Progenitor cell of endocrine pancreas (in vitro differentiated cells): ENCODE measurements at places on chromosomes 7 and 10.

- DNase-seq, result no peak
Measured at GRCh38 chr10:91941426-91941825, 17.9 kb downstream of the BTAF1 start.

- no peak for DNase-seq
Measured at GRCh38 chr10:99372546-99373271, 43.6 kb downstream of the CNNM1 start.

- no peak for DNase-seq
Measured at GRCh38 chr7:139924461-139924860, 95.4 kb downstream of the TBXAS1 start.

DNA sequence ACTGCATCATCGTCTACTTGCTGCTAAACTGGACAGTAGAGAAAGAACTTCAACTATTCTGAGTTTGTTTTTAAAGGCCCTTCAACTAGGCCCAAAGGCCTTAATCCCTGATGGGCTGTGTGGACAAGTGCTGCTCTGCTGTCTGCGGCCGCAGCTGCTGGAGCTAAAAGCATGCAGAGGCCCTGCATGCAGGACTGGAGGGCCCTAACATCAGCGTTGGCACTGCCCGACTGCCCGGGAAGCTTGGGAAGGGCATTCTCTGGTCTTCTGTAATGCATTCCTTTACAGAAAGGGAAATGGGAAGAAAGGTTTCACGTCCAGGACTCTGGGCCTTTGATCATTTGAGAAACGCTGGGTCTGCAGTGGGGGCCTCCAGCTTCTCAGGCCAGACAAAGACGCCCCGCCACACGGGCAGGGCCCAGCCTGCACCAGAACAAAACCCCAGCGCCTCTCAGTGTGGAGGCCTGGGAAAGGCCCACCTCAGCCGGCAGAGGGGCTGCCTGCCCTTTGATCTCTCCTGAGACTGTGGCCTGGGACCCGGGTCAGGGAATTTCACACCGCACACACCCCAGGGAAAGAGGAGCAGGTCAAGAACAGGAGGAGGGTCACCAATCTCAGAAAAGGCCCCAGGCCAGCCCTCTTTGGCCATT, 229.3 kb downstream of the DNAJB6 start:
- no peak for DNase-seq

- no peak for DNase-seq
Measured at GRCh38 chr10:125866421-125867029, 14.6 kb downstream of the DHX32 start.

DNA sequence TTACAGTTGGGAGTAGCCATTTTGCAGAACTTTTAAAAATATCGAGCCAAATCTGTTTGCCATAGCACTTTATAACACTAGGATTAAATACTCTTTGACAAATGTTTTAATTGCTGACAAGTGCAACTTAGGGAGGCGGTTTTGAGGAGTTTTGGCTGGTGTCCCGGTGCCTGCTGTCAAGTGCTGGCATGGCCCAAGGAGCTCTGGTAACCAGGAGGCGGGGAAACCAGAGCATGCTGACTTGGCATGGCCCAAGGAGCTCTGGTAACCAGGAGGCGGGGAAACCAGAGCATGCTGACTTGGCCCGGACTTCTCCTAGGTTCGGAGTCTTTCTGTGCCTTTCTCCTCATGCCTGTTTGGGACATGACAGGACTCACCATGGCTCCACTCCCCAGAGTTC, 30.8 kb upstream of the ZNF32 start:
- DNase-seq, result no peak

DNA sequence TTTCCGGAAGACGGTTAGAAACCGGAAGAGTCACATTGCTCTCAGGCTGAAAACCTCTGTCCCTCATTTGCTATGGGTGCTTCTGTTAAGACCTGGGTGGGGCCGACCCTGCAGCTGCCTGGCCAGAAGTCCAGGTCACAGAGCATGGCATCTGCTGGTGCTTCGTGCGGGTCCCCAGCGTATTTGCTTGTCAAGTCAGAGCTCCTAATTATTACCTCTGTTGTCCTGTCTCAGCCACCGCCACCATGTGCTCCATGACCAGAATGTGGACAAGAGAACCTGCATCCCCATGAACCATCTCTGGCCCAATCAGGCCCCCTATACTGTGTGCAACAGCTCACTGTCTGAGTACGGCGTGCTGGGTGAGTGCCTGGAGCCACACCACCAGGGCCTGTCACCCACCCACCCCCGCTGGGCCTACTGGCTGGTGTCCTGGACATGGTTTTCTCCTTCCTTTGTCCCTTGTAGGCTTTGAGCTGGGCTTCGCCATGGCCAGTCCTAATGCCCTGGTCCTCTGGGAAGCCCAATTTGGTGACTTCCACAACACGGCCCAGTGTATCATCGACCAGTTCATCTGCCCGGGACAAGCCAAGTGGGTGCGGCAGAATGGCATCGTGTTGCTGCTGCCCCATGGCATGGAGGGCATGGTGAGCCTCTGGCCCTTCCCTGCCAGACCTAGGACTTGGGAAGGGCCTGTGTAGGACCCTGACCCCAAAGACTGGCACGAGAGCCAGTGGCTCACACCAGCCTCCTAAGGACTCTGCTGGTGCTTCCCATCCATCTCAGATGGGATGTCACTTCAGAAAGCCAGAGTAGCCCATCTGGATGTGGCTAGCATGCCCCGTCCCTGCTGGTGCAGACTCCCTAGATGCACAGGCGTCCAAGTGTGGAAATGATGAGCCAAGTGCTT, 51.3 kb upstream of the ZMIZ2 start:
- DNase-seq, result no peak

GRCh38 chr7:2821161-2821841, 22.8 kb downstream of the GNA12 start:
- DNase-seq, result no peak

- DNase-seq, result no peak
Measured at GRCh38 chr7:20440472-20441105, 109.9 kb downstream of the ITGB8 start.

DNA sequence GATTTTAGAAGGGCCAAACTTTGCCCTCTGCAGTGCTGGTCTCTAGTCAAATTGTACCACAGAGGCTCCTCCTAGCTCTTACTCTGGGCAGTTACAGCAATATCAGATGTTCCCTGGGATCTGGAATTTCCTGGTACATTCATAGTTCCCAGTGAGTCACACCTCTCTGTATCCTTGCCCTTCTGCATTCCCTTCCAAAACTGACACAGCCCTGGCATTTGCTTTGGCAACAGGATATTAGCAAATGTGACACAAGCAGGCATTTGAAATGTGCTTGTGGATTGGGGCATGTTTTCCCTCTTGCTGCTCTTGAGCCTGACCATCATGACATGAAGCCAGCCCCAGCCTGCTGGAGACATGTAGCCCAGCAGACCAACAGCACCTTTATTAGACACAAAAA, 284.7 kb upstream of the AKR1E2 start:
- no peak for DNase-seq

GRCh38 chr7:152056621-152057274, 31.3 kb downstream of the GALNT11 start:
- no peak for DNase-seq

DNA sequence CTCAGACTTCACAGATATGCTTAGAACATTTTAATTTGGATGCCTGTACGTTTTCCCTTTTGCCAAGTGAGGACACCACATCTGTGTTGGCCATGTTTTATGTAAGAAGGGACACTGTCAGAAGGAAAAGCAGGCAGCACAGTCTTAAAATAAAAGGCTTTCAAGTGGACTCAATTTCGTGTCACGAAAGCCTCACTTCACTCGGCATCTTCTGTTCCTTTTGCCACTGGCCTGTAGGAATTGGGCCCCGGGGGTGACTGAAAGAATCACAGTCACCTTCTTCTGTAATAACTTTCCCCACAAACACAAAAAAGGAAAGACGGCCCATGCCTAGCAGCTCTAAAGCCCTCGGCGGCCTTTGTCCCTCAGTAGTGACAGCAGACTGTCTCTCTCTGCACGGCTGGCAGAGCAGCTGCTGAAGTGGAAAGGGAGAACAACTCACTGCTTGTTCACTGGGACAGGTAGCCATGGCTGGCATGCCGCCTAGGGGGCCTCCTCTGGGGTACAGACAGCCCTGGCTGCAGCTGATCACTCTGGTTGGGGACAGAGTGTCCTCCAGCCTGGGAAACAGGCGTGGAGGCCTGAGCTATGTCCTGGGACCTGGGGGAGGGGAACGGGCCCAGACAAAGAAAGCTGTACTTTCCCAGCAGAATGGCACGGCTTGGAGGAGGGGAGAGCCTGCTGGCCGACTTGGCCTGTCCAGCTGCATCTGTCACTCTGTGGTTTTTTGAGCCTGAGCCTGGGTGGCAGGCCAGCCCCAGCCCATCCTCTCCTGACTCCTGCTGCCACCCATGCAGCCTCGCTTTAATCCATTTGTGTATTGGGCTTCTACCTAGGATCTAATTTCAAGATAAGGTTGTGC, 4.4 kb downstream of the RASSF4 start:
- no peak for DNase-seq

- DNase-seq, result no peak
Measured at GRCh38 chr7:2644220-2644561, 12.4 kb downstream of the TTYH3 start.

DNA sequence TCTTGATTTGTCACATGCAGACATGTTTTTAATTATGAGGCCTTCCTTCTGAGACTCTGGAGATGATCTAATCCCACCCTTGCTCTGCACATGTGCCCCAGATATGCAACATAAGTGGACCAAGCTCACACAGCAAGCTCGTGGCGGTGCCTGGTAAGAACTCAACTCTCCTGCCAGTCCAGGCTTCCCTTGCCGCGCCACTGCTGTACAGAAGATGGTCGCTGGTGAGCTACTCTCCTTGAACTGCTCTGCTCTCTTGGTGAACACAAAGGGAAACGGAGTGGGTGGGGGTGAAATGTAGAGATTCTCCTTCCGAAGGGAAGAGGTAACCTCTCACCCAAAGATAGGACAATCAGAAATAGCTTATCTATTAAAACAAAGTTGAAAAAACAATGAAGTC, 25.7 kb downstream of the MYOF start:
- no peak for DNase-seq

GRCh38 chr10:3895045-3895631, 110.1 kb upstream of the KLF6 start:
- DNase-seq, result no peak

GRCh38 chr10:14543046-14543903, 212.6 kb upstream of the FRMD4A start:
- no peak for DNase-seq

GRCh38 chr10:28555358-28555757, 22.4 kb downstream of the WAC start:
- no peak for DNase-seq
